Panc1 (cell line): ENCODE measurements at places on chromosomes 3 and 15. TPM values are rescaled to one million over a fixed set of nuclear protein-coding genes. Genes with fewer than 3 reads are reported as not detected.
A peak's percentile ranks its signal among the peaks of the same experiment; 100 is the strongest.

GRCh38 chr3:49868862-49869466, 742 bp downstream of the CAMKV start:
- no peak for DNase-seq

GRCh38 chr3:138578141-138578540, 15.9 kb downstream of the CEP70 start:
- no peak for DNase-seq

LRCH3 gene
- 75.8 TPM for total RNA-seq

- DNase-seq = no peak
These were observed 15.9 kb upstream of the OCA2 start for GRCh38 chr15:28114721-28115622.

GRCh38 chr3:128383316-128384235, 83.1 kb downstream of the DNAJB8 start:
- peak; percentile 8 for DNase-seq

MYZAP gene
- total RNA-seq = 1.1 TPM

GRCh38 chr15:88021601-88022000, 234.9 kb downstream of the NTRK3 start:
- no peak for DNase-seq

- no peak for DNase-seq
These were observed 52.3 kb upstream of the ADAMTS9 start for GRCh38 chr3:64739971-64740631.
